ENCODE measurements at places on chromosomes 2 and 18. TPM values are rescaled to one million over a fixed set of nuclear protein-coding genes. Genes with fewer than 3 reads are reported as not detected.

The BOLL gene
- total RNA-seq, result not detected

The LINC00305 gene
- not detected for total RNA-seq

The C2orf78 gene
- total RNA-seq, result not detected

The HNMT gene
- 23.3 TPM for total RNA-seq

The RESP18 gene
- not detected for total RNA-seq

The SGPP2 gene
- not detected for total RNA-seq

The STARD6 gene
- not detected for total RNA-seq

The PKDCC gene
- total RNA-seq, result 26.5 TPM

The SNORC gene
- total RNA-seq, result 0.98 TPM

The DTNA gene
- 31.6 TPM for total RNA-seq

The ST8SIA3 gene
- not detected for total RNA-seq

The DOK1 gene
- 14.7 TPM for total RNA-seq

The FAM124B gene
- not detected for total RNA-seq

The TUBA4B gene
- not detected for total RNA-seq

The APOB gene
- under 0.01 TPM for total RNA-seq

The PLCL1 gene
- 0.37 TPM for total RNA-seq

The CCDC68 gene
- total RNA-seq, result 2.0 TPM

The MC2R gene
- not detected for total RNA-seq

The GAL3ST2 gene
- not detected for total RNA-seq

The ANKRD39 gene
- total RNA-seq, result 7.2 TPM

The SLC39A6 gene
- total RNA-seq, result 74.5 TPM

The RAX gene
- not detected for total RNA-seq

The NEU2 gene
- total RNA-seq, result not detected

All from subcutaneous preadipocyte (primary cell).